ENCODE measurements at places on chromosomes 3 and 15.

DNA sequence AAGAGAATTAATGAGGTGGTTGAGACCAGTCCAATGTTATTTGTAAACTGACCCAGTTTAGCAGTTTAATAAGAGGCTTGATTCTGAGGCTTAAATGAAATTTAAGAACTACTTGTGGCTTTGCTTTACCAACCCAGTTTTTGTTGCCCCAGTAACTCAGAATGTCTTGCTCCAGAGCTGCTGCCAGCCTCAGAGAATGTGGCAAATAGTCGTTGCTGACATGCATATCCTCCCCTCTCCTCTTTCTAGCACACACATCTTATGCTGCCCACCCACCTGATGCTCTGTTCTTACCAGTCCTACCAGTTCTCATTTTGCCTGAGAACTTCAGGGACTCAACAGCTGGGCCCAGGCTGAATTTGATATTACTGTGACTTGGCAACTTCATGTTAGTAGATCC lies 92.4 kb upstream of the TSC22D2 start:
- DNase-seq: no peak

DNA sequence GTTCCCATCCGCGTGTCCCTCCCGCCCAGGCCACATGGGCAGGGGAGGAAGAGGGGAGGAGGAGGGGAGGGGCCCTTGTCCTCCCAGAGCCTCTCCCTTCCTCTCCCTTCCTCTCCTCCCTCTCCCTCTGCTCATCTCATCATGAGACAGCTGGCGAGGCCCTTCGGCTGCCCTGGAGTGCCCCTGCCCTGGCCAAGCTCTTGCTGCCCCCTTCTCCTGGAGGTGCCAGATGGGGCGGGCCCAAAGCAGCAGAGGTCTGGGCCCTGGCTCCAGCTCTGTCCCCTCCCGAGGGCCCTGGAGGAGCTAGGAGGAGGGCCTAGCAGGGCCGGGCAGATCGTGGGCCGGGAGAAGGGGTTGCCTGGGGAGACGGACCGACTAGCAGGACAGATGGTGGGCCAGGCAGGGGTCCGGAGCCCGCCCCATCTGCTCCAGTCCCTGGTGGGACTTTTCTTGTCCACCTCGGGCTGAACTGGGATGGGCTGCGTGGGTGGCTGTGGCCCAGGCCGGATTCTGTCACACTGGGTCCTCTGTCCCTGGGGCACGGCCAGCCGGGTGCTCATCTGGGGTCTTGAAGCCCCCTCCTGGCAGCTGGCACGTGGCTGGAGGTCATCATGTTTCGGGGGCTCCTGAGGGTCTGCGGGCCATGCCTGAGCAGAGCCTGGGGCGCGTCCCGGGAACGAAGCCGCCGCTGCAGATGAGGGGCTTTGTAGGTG lies 183.4 kb downstream of the GOLGA6L6 start:
- DNase-seq: no peak

DNA sequence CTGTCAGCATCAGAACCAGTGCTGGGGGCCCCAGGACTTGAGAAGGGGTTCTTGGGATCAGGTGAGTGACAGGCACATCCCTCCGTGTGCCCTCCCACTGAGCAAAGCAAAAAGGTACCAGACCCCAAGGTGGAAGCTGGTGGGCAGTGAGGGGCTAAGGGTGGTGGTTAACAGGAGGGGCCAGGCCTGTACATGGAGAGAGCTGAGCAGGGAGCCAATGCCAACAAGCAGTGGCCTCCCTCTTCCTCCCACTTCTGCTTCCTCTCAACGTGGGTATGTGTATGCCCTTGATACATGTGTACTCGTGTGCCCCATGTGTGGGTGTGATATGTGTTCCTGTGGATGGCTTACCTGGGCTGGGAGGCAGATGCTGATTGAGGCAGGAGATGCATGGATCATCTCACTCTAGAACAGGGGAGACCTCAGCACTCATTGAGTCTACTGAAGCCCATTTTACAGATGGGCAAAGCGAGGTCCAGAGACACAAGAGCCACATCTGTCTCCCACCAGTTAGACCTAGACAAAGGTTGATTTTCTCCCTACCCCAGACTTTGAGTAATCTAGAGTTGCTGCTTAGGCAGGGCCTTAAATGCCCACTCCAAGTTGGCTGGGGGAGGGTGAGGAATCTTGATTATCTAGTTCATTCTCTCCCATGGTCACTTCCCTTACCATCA lies 945 bp downstream of the VIPR1 start:
- no peak for DNase-seq

- no peak for DNase-seq
Observed at GRCh38 chr3:177881351-177881750, 654.9 kb upstream of the KCNMB2 start.

DNA sequence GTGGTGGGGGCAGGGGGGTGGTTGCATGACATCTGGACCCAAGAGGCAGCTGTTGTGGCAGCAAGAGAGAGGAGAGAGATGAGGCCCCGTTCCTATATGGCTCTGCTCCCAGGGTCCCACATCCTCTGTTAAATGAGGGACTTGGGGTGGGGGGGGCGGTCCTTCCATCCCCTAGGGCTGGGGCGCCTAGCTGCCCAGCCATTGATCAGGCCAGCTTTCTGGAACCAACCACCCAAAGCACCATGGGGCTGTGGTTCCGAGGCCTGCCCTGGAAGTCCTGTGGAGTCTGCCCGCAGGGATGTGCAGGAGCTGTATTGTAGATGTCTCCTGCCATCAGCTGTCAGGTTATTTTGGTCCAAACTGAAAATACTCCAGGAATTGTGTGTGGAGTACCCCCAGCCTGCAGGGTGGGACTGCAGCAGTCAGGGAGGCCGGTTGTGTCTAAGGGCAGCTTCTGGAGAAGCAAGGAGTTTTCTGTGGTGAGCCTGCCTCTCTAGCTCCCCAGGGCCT lies 5.2 kb downstream of the FURIN start:
- no peak for DNase-seq

DNA sequence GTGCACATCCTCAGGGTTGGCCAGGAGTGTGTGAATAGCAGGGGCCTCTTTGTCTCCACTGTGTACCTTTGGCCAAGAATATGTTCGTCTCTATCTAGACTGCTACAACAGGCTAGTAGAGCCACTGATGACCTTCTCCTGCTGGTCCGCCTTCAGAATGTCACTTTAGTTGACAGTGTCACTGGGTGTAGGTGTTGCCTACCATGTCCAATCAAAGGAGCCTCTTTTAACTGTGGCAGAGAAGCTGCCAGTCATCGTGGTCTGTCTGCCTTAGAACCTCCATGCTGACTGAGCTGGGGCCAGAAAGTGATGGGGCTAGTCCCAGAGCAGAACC lies 40.1 kb downstream of the OXSR1 start:
- DNase-seq: no peak

DNA sequence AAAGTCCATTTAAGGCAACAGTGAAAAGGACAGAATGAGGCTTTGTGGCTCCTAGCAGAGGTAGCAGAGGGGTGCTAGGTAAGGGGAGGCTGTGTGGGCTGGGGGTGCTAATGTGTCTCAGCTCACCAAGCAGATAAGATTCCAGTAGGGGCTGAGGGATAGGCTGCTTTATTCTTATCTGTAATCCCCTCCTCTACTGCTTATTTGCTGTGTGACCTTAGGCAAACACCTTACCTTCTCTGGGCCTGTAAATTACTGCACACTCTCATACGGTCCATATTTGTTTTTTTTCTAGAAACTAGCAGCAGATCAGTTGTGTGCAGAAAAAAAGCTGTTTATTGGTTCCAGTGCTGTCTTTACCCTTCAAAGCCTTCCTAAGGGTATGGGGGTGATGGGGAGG lies 52.8 kb downstream of the SMAD6 start:
- DNase-seq: no peak

GRCh38 chr3:56304069-56304468 lies 164.2 kb downstream of the ERC2 start:
- DNase-seq: no peak

DNA sequence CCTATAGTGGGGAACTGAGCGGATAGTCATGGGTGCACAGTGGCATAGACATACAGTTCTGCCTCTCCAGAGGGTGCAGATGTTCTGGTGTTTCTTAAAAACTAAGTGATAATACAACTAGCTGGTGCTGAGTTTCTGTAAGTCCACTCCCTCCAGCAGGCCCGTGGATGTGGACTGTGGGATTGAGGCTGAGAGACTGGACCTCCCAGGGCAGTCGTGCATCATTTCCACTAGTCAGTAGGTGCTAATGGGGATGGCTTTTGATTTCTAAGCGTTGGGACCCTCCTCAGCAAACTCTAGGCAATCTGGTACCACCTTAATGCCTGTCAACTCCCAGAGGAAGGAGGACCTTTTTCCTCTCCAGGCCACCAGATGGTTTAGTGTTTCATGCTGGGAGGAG lies 27.3 kb upstream of the TIMP4 start:
- DNase-seq: no peak

All from GM12891 (cell line).